Karpas-422 (cell line): ENCODE measurements at places on chromosomes 5 and 9. TPM values are rescaled to one million over a fixed set of nuclear protein-coding genes. Genes with fewer than 3 reads are reported as not detected.
A peak's percentile ranks its signal among the peaks of the same experiment; 100 is the strongest.

Gene SPATA31D4
- not detected in 2 replicates for total RNA-seq

GRCh38 chr9:136361754-136362449, 1.6 kb downstream of the DNLZ start:
- no peak for DNase-seq
- H3K4me3 ChIP-seq = peak overlapping the region; percentile 83; the same call in 1 of the 2 replicates
- no peaks in the 10 kb centered on the region for H3K36me3 ChIP-seq
- H3K4me1 ChIP-seq = peaks cover 18% of the 10 kb centered on the region

Gene PARP8
- 22.0 and 31.5 TPM in 2 replicates for total RNA-seq

Gene TRIP13
- total RNA-seq = 16.3 and 18.8 TPM in 2 replicates

- no peaks in the 10 kb centered on the region for H3K36me3 ChIP-seq
- no peaks in the 10 kb centered on the region for H3K27me3 ChIP-seq
- no peak overlapping the region for H3K4me3 ChIP-seq
- H3K27ac ChIP-seq = no peak overlapping the region
- peak; percentile 51 for DNase-seq
Measured at GRCh38 chr9:1100945-1101344, 50.8 kb downstream of the DMRT2 start.

Gene CCNJL
- total RNA-seq = not detected in 2 replicates

- DNase-seq = no peak
- H3K27ac ChIP-seq = no peak overlapping the region
- H3K4me1 ChIP-seq = no peaks in the 10 kb centered on the region
Measured at GRCh38 chr9:34554211-34555001, 31.6 kb upstream of the ENHO start.

Gene POU5F2
- total RNA-seq = 0.94 and 3.3 TPM in 2 replicates

GRCh38 chr5:122291000-122291901, 20.8 kb upstream of the SNCAIP start:
- no peak overlapping the region for H3K27ac ChIP-seq
- no peaks in the 10 kb centered on the region for H3K36me3 ChIP-seq
- H3K4me1 ChIP-seq = no peaks in the 10 kb centered on the region
- no peak for DNase-seq

GRCh38 chr5:122053181-122054109, 24.6 kb downstream of the LOX start:
- no peak overlapping the region for H3K4me3 ChIP-seq
- no peaks in the 10 kb centered on the region for H3K27me3 ChIP-seq

GRCh38 chr9:19028835-19029451, 4.1 kb downstream of the SAXO1 start:
- no peak overlapping the region for H3K4me3 ChIP-seq
- H3K36me3 ChIP-seq = no peaks in the 10 kb centered on the region
- no peak overlapping the region for H3K27ac ChIP-seq
- no peaks in the 10 kb centered on the region for H3K27me3 ChIP-seq

DNA sequence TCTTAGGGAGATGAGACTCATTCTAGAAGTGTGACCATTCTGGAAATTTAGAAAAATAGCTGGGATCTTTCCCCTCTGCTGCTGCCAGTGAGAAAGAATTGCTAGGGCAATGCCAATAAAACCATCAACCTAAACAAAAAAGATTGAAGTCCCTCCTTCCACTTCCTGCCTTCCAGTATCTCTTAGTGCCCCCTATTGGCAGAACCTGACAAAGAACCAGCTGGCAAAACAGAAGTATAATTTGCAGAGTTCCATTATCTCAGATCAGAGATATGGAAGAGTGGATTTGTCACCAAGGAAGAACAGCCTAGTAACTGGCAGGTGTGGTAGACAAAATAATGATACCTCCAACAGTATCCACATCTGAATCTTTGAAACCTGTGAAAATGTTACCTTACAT, 13.8 kb upstream of the PLCXD3 start:
- no peak overlapping the region for H3K27ac ChIP-seq
- DNase-seq = peak; percentile 72
- no peaks in the 10 kb centered on the region for H3K4me1 ChIP-seq
- no peak overlapping the region for H3K4me3 ChIP-seq
- H3K27me3 ChIP-seq = no peaks in the 10 kb centered on the region
- no peaks in the 10 kb centered on the region for H3K36me3 ChIP-seq

- H3K4me1 ChIP-seq = no peaks in the 10 kb centered on the region
- no peak for DNase-seq
- H3K4me3 ChIP-seq = no peak overlapping the region
- H3K36me3 ChIP-seq = no peaks in the 10 kb centered on the region
- H3K27ac ChIP-seq = no peak overlapping the region
Measured at GRCh38 chr5:56183506-56183905, 49.6 kb downstream of the ANKRD55 start.

DNA sequence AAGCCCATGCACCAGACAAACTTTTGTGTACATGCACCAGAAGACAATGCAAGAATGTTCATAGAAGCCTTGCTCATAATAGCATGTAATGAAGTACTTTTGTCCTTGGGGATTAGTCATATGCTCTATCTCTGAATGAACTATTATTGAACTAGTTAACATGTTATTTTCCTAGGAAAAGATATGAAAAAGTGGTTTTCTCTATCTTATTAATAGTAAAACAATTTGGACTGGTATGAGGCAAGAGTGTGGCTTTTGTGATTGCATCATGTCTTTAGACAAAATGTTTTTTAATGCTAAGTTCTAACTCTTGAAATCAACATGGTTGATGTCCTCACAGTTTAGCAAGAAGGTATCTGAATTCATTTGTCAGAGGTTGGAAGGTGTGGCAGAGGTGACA, 55.7 kb upstream of the SPDL1 start:
- no peaks in the 10 kb centered on the region for H3K27me3 ChIP-seq
- no peaks in the 10 kb centered on the region for H3K36me3 ChIP-seq
- H3K4me3 ChIP-seq = no peak overlapping the region
- no peak overlapping the region for H3K27ac ChIP-seq

- H3K36me3 ChIP-seq = no peaks in the 10 kb centered on the region
- no peaks in the 10 kb centered on the region for H3K4me1 ChIP-seq
- no peaks in the 10 kb centered on the region for H3K27me3 ChIP-seq
- no peak overlapping the region for H3K27ac ChIP-seq
- no peak overlapping the region for H3K4me3 ChIP-seq
Measured at GRCh38 chr9:24096756-24097155, 270.7 kb upstream of the ELAVL2 start.

Gene SSNA1
- 48.9 and 101 TPM in 2 replicates for total RNA-seq

DNA sequence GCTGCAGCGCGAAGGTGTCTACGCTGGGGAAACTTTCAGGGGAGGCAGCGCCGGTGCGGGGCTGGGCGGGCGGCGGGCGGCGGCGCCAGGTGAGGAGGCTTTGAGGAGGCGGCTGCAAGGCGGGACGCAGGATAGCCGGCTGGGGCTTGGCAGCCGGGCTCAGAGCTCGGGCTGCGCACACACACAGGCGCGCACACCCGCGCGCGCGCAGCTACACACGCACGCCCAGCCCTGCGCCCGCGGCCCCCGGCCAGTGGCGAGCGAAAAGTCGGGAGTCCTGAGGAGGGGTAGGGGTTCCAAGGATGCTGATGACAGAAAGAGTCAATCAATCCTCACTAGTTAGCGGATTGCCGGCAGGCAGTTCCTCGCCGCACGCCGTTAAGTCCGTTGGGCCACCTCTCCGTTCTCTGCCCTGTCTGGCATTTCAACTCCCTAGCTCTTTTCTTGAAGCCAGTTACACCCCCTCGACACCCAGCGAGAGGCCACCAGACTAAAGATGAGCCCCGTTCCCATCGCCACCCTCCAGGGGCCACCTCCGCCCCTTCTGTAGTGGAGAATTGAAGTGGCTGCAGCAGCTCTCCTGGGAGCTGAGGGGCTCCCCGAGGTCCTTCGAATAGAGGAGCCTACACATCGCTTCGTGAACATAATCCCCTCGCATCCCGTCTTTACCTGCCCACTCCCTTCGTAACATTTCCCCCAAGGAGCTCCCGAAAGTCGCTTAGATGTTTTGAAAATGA, 1640.3 kb upstream of the C9orf72 start:
- H3K36me3 ChIP-seq = no peaks in the 10 kb centered on the region
- H3K27ac ChIP-seq = no peak within 1 kb of the TSS
- no peak for DNase-seq
- H3K27me3 ChIP-seq = no peaks in the 10 kb centered on the region

DNA sequence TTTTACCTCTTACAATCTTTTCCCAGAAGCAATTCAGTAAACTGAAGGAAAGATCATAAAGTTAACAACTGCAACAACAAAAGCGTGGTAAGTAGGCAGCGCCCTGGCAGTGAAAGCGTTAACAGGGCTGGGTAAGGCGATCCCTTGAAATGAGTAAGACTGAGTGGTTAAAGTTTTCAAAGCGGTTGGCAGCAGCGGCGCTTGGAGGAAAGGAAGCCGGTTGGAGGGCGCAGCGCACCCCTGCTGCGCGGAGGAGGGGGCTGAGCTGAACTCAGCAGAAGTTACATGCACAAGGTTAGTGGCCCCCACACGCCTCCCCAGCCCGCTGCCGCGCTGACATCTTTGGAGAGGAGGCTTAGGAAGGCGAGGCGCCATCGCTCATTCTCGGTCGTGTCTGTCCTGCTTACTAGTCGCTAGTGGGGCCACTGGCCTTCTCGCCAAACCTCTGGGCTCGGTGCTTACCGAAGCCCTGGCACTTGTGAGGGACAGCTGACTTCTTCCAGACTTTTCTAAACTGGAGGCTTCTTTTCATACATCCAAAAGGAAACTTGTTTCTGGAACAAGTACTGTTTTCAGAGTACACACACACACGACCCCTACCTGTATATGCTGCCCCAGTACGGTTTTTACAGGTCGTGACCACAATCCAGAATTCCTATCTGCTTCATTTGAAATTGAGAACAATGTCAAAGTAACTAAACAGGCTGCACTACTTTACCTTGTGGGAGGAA, at the start of gene SH3RF2:
TSS of gene SH3RF2 (plus strand) at position 178 of the 731 bp plus-strand sequence. CDS start 1,351 bp downstream, outside the sequence.
- no peak within 1 kb of the TSS for H3K27ac ChIP-seq
- DNase-seq = no peak
- H3K4me1 ChIP-seq = no peaks in the 10 kb centered on the region
- H3K36me3 ChIP-seq = no peaks in the 10 kb centered on the region

DNA sequence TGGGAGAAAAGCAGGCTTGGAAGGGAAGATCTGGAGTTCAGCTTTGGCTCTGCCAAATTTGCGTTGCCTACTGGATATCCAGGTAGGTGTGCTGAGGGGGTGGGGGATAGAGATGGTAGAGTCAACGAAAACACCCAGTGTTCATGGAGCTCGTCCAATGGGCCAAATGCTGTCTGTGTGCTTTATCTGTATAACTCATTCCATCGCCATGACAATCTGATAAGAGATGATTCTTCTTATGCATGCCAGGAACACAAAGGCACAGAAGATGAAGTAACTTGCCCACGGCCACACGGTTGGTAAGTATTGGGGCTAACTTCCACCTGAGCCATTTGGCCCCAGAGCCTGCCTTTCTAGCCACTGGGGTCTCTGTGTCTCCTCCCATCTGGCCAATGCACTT, 53.2 kb downstream of the BOD1 start:
- no peaks in the 10 kb centered on the region for H3K27me3 ChIP-seq
- no peaks in the 10 kb centered on the region for H3K36me3 ChIP-seq

DNA sequence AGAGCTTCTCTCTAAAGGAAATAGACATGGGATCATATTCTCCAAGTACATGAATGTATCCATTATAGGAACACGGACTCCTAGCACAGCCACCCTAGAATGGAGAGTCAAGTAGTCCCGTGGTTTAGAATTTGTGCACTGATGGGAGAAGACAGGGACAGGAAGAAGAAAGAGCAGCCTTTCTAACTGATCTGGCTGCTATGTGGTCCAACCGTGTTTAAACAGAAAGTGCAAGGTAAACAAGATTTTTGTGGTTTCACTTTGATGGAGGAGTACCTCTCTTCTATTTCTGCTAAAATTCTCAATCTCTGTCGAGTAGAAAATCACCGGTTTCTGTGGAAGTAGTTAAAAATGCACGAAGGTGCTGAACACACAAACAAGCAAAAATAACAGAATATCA, 171.3 kb downstream of the ST8SIA4 start:
- H3K27ac ChIP-seq = no peak overlapping the region
- H3K27me3 ChIP-seq = no peaks in the 10 kb centered on the region
- peaks cover 5% of the 10 kb centered on the region; the same call in 1 of the 2 replicates for H3K4me1 ChIP-seq
- DNase-seq = no peak

DNA sequence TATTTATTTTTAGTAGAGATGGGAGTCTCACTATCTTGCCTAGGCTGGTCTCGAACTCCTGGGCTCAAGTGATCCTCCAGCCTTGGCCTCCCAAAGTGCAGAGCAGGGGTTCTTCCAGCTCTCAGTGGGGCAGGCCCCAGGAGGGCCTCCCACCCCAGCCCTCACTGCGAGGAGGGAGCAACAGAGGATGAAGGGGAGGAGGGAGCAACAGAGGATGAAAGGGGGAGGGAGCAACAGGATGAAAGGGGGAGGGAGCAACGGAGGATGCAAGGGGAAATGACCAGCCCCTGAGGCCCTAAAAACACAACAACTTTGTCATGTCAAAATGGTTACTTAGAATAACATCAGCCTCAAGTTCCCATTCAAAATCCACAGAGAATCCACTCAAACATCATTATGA, 10.0 kb downstream of the TRIM14 start:
- peaks cover 23% of the 10 kb centered on the region for H3K36me3 ChIP-seq
- no peaks in the 10 kb centered on the region for H3K27me3 ChIP-seq
- no peak overlapping the region for H3K4me3 ChIP-seq
- H3K27ac ChIP-seq = peak overlapping the region; percentile 92
- H3K4me1 ChIP-seq = peaks cover 54% of the 10 kb centered on the region
- no peak for DNase-seq

Gene CDKN2A
- total RNA-seq = 88.7 and 254 TPM in 2 replicates

Gene FSD1L
- 1.1 and 1.6 TPM in 2 replicates for total RNA-seq

- no peak overlapping the region for H3K4me3 ChIP-seq
- no peaks in the 10 kb centered on the region for H3K27me3 ChIP-seq
Measured at GRCh38 chr9:94081864-94082463, 2.3 kb upstream of the PTPDC1 start.

GRCh38 chr9:77021922-77022782, 2.7 kb downstream of the FOXB2 start:
- no peak overlapping the region for H3K4me3 ChIP-seq
- H3K36me3 ChIP-seq = no peaks in the 10 kb centered on the region
- H3K27me3 ChIP-seq = no peaks in the 10 kb centered on the region
- H3K4me1 ChIP-seq = no peaks in the 10 kb centered on the region

- no peaks in the 10 kb centered on the region for H3K36me3 ChIP-seq
- no peak overlapping the region for H3K4me3 ChIP-seq
- H3K4me1 ChIP-seq = peaks cover 10% of the 10 kb centered on the region
- DNase-seq = no peak
- 0 out of 2 replicates have a peak, but pooled peaks cover 2% of the 10 kb centered on the region for H3K27me3 ChIP-seq
Measured at GRCh38 chr5:147460380-147460779, 49.5 kb downstream of the DPYSL3 start.

- no peak overlapping the region for H3K4me3 ChIP-seq
- peak; percentile 87 for DNase-seq
- no peaks in the 10 kb centered on the region for H3K27me3 ChIP-seq
Measured at GRCh38 chr9:33225319-33226147, 14.4 kb upstream of the SPINK4 start.

Gene BTNL9
- total RNA-seq = 1.3 TPM in 1 of 2 replicates, not detected in the other

Gene TSSK1B
- total RNA-seq = not detected in 2 replicates
